Stimulated activated CD4-positive, alpha-beta T cell treated with anti-CD3 and anti-CD28 coated beads, Interleukin-1b, Interleukin-23, amount 100 ng/mL, for 4 hours (primary cell): ENCODE measurements at places on chromosomes 6 and 20.

DNA sequence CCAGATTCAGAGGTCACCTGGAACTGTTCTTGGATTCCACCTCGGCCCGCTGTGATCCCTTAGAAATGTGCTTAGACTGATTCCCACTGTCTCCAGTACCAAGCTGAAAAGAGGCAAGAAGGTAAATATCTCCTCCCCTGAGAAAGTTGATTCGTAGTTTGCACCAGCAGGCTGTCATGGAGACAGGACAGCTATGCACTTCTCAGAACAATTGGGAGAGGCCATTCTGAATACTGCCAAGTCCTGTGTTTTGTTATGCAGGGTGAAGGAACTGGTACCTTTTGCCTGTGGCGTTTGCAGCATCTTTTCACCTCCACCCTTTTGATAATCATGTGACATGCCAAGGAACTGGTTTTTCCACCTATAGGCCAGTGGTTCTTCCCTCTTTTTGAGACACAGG, 58.2 kb upstream of the RNGTT start:
- no peak for DNase-seq

- no peak for DNase-seq
Measured at GRCh38 chr20:5657190-5657875, 92.9 kb upstream of the SHLD1 start.

DNA sequence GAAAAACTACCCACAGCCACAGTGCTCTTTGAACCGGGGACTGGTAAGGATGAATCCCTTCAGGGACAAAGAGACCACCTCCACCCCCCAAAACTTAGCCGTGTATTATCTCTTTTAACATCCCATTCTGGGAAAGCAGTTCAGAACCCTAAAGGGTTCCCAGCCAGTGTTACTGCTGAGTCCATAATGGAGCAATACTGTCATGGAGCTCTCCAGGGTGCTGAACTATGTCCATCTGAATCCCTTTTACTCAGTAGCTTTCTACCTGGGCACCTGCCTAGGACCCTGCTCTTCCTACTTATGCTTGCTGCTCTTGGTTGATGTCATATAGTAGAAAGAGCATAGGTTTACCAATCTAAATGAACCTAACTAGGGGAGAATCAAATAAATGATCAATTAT, 22.3 kb upstream of the SAYSD1 start:
- DNase-seq = no peak

DNA sequence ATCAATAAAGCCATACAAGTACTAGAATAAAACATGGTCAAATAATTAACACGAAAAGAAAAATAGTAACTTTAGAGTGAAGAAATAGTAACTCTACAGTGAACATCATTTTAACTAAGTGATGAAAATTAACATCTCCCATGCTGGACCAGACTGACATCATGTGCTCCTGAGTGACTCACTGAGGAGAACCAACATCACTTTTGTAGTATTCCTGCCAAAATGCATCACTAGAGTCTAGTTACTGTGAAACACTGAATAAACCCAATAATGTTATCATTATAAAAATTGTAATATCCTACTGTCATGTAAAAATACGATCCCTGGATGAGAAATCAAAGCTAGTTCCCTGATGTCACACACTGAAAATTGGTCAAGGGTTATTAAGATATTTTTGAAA, 361.3 kb downstream of the CD109 start:
- DNase-seq = no peak

DNA sequence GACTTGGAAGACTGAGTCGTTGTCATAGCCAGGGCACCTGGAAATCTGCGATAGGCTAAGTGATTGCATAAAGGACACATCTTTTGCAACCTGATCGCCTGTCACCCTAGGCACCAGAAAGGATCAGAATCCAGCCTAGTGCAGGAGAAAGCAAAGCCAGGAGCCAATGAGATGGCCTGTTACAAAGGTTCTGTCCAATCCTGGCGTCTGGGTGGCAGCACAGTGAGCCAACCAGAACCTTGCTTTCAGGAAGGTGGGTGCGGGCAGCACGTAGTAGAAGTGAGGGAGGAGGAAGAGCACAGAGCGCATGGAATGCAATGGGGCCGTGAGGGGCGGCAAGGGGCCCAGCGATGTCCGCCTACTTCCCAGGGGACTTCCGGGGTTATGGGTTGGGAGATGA, 120.4 kb upstream of the GGTLC1 start:
- DNase-seq = no peak

DNA sequence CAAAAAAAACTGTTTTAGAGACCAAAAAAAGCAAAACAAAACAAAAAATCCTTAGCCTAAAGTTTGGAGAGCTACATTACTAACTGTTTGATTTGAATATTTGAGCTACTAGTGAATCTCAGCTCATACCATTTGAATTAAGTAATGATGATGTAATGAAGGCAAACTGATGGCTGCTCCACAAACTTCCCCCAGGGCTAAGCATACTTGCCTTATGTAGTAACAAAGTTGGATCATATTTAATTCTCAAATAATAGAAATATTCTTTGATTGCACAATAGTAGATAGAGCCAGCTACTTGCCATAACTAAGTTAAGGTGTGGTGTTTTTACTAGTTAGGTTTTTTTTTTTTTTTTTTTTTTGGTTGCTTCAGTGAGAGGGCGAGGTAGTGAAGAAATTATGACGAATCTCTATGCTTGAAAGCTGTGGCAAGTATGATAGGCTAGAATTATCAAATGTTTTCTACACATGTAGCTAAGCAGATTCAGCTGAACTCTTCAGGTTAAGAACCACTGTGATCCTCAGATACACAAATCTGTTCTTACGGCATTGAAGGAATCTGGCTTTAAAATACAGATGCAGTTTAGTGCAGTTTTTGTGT, 2.9 kb downstream of the RAB32 start:
- no peak for DNase-seq

DNA sequence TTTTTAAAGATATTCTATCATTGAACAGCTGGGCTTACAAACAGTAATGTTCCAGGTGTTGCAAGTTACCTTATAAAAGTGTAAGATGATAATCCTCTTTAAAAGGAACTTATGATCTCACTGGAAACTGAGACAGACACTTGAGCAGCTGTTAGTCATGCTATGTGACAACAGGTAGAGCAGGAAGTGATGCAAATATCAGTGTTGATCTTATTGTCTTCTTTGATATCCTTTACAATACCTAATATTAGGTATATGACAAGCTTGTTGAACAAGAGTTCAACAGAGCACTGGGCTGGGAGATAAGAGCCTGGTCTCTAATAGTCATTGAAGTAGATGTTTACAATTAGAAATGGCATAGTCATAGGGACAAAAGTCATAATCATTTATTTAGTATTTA, 150.0 kb downstream of the UBE3D start:
- no peak for DNase-seq

DNA sequence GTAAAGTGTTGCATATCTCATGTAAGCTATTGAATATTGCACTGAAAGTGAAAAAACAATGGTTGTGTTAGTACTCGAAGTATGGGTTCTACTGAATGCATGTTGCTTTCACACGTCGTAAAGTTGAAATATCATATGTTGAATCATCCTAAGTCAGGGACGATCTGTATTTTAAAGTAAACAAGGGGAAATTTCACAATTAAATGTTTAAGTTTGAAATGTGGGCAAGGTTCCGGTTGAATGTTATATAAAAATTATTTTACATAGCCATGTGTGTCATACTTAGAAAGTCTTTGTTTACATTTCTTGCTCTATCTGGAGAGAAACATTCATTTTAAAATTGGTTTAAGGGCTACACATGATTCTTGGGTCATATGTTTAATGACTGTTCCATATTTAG, 76.8 kb downstream of the AKAP7 start:
- DNase-seq = no peak

- DNase-seq = no peak
Measured at GRCh38 chr6:129701721-129702455, 8.1 kb downstream of the ARHGAP18 start.

GRCh38 chr20:12798286-12798685, 210.5 kb upstream of the SPTLC3 start:
- no peak for DNase-seq

DNA sequence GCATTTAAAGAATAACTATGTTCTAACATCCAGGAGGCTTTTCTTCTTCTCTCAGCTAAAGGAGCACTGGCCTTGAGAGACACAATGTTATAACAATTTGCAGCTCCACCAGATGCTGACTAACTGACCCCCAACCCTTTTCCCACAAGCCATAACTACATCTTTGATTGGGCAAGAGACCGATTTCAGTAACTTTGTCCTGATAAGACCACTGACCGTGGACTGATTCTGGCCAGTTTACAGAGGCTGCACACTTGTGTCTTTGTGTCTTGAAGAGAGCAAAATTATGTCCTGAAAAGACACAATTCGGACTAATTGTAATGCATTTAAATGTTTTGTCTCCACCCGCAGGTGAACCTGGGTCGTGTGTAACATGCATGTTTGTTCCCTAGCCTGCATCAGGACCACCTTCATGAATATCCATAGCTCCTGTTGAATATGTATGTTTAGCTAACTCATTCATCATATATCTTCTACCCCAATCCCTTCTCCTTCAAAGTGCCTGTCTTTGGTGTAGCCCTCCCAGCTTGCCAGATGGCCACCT, 22.3 kb downstream of the ABRACL start:
- no peak for DNase-seq

DNA sequence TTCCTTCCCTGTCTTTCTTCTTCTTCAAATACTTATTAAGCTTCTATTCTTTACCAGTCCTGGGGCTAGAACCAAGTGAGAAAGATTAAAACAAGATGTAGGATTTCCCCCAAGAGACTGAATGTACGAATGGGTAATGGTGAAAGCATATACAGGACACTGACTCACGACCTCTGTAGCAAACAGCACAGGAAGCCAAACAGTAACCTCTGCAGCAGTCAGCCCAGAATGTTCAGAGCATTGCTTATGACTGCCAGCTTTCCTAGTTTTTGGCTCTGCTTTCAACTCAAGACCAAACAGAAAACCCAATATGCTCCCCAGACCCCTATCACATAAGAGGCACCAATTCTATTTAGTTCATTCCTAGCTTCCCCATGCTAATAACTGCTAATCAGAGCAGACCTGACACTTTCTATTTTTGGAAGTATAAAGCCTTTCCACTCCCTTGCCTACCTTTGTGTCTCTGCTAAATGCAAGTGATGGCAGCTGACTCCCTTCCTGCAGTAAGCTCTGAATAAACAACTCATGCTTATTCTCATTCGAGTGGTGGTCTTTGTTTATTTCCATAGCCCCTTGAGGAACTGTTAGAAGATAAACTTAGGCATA, 690.6 kb downstream of the EPM2A start:
- DNase-seq = no peak
